ENCODE measurements at places on chromosomes 2 and 18.

DNA sequence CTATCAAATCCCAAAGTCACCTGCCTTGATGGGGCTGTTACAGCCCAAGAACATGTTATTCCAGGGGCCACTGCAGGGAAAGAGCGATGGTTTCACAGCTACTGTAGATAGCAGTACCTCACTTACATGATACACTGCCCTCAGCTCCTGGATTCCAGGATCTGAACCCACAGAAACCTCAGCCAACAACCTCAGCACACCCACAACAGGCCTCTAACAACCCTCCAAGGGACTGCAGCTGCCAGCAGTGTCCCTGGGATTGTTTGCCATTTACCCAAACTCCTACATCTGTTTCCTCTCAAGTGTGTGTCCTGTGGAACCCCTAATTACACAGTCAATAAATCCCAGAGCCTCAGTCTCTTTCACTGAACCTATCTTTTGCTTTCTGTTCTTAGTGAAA, 28.2 kb downstream of the OSBPL1A start:
- no peak overlapping the region for H3K27ac ChIP-seq
- no peaks in the 10 kb centered on the region for H3K36me3 ChIP-seq
- DNase-seq, result no peak
- no peaks in the 10 kb centered on the region for H3K4me1 ChIP-seq
- no peak overlapping the region for H3K4me3 ChIP-seq

GRCh38 chr2:186919296-186919695, 70.3 kb upstream of the ZSWIM2 start:
- H3K4me1 ChIP-seq, result no peaks in the 10 kb centered on the region
- no peaks in the 10 kb centered on the region for H3K27me3 ChIP-seq
- DNase-seq, result no peak
- H3K36me3 ChIP-seq, result no peaks in the 10 kb centered on the region
- no peak overlapping the region for H3K27ac ChIP-seq

DNA sequence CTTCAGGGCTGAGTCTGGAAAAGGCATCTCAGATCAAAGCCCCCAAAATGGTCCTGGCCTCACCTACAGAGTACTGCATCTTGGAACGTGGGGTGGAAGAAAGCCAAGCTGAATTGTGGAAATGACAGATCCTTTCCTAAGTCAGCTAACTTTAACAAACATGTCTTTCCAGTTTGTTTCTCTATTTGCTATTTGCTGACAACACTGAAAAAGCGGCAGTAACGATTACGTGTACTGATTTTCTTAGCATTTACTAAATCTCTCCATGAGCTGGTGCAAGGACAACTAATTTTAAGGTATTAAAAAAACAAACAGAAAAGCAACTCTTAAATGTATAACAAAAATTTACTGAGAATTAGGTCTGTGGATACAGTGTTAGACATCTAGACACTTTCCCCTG, 1.1 kb downstream of the HIBCH start:
- H3K4me1 ChIP-seq, result peaks cover 56% of the 10 kb centered on the region
- no peaks in the 10 kb centered on the region for H3K27me3 ChIP-seq
- peak overlapping the region; percentile 98 for H3K27ac ChIP-seq

GRCh38 chr2:212956665-212957607, 194.5 kb downstream of the IKZF2 start:
- no peak overlapping the region for H3K27ac ChIP-seq
- peaks cover 23% of the 10 kb centered on the region for H3K4me1 ChIP-seq
- H3K4me3 ChIP-seq, result no peak overlapping the region
- no peaks in the 10 kb centered on the region for H3K27me3 ChIP-seq
- no peak for DNase-seq

GRCh38 chr2:137525641-137526190, 438.6 kb upstream of the HNMT start:
- no peak overlapping the region for H3K4me3 ChIP-seq
- H3K4me1 ChIP-seq, result no peaks in the 10 kb centered on the region
- no peak overlapping the region for H3K27ac ChIP-seq

DNA sequence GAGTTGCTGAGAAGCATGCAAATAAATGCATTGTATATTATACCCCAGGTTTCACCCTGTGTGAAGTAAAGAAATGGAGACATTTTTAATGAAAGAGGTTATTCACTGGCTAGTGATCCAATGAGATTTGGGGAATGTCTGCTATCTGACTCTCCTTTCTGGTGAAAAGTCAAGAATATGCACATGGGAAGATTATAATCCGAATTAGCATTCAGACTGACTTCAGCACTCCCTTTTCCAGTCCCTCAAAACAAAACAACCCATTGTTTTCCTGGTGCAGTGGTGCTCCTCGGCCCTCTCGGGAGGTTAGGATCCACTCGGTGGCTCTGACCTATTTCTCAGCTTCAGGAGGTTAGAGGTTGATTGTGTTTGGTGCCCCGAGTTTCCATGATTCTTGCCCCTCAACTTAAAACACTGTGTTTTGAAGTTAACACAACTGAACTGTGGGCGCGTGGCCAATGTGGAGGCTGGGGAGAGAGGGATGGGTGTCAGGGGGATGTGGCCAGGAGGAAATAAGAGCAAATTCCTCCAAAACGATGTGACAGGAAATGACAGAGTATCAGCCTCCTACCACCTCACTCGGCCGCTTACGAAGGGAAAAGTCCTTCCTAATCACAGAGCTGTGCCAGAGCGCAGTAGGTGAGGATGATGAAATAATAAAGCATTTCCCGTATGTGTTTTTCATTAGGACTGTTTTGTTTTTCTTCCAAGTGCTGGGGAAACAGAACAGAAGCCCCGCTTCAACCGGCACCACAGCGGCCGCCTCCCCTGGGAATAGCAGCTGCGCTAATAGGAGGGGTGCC, 440.1 kb downstream of the MTX2 start:
- H3K27me3 ChIP-seq, result no peaks in the 10 kb centered on the region
- H3K27ac ChIP-seq, result no peak overlapping the region
- H3K4me3 ChIP-seq, result no peak overlapping the region
- DNase-seq, result no peak
- H3K4me1 ChIP-seq, result no peaks in the 10 kb centered on the region

GRCh38 chr2:100786297-100786658, 33.7 kb upstream of the NPAS2 start:
- H3K4me1 ChIP-seq, result peaks cover 8% of the 10 kb centered on the region
- H3K4me3 ChIP-seq, result no peak overlapping the region
- H3K27me3 ChIP-seq, result no peaks in the 10 kb centered on the region
- DNase-seq, result no peak

GRCh38 chr18:10089881-10090280, 176.1 kb downstream of the VAPA start:
- H3K27me3 ChIP-seq, result no peaks in the 10 kb centered on the region
- DNase-seq, result no peak
- no peaks in the 10 kb centered on the region for H3K4me1 ChIP-seq
- H3K4me3 ChIP-seq, result no peak overlapping the region
- H3K36me3 ChIP-seq, result no peaks in the 10 kb centered on the region

DNA sequence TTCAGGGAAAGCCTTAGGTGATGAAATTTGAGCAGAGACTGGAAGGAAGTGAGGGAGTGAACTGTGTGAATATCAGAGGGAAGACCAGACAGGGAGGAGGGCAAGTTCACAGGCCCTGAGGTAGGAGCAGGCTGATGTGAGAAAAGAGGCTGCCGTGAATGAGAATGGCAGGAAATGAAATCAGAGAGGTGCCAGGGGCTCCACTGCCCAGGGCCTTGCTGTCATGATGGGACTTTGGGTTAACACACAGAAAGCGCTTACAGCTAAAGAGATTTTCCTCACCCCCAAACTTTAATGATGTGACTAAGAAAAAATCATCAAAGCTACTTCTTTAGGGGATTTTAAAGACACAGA, 53.8 kb downstream of the MARCHF4 start:
- H3K4me3 ChIP-seq, result no peak overlapping the region
- no peak for DNase-seq
- H3K4me1 ChIP-seq, result no peaks in the 10 kb centered on the region
- no peaks in the 10 kb centered on the region for H3K27me3 ChIP-seq
- H3K27ac ChIP-seq, result no peak overlapping the region

GRCh38 chr18:32915516-32915915, 142.7 kb upstream of the KLHL14 start:
- DNase-seq, result no peak
- no peaks in the 10 kb centered on the region for H3K27me3 ChIP-seq
- no peaks in the 10 kb centered on the region for H3K36me3 ChIP-seq
- no peak overlapping the region for H3K4me3 ChIP-seq
- H3K27ac ChIP-seq, result no peak overlapping the region

- no peak for DNase-seq
- no peak overlapping the region for H3K27ac ChIP-seq
- no peak overlapping the region for H3K4me3 ChIP-seq
- no peaks in the 10 kb centered on the region for H3K27me3 ChIP-seq
Measured at GRCh38 chr2:25467743-25468142, 126.0 kb upstream of the DNMT3A start.

DNA sequence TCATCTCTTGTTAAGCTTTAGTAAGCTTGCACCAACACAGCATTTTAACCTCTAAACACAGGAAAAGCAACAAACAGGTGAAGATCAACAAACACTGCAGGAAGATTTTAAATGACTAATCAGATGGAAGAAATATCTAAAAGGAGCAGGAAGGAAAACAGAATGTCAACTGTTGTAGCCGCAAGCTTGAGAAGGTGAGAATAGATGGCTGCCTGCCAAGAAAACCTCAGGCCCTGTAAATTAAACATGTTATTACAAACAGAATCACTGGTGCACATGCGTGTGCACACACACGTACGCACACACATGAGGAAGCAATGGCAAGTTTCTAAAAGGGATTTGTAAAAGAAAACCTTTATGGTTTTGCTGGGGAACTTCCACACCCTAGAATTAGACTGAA, 257.8 kb upstream of the GALNT5 start:
- H3K27me3 ChIP-seq, result no peaks in the 10 kb centered on the region
- no peak for DNase-seq
- no peaks in the 10 kb centered on the region for H3K4me1 ChIP-seq
- H3K4me3 ChIP-seq, result no peak overlapping the region
- no peaks in the 10 kb centered on the region for H3K36me3 ChIP-seq

DNA sequence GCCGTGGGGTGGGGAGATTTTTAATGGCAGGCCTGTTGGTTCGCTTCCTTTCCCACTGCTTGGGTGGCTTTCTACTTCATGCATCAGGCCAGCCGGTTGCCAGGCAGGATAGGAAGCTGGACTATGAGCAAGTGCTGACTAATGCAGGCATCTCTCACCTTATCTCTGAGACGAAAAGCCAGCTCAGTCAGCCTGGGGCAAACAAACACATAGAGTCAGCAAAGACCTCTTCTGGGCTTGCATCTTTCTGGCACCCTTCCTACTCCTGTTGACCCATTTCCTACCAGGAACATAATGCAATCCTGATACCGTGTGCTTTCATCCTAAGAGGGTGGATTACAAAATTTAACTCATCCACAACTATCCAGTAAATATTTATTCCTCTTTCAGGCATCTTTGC, 416.6 kb upstream of the MEX3C start:
- H3K27ac ChIP-seq, result no peak overlapping the region
- no peaks in the 10 kb centered on the region for H3K4me1 ChIP-seq
- no peaks in the 10 kb centered on the region for H3K36me3 ChIP-seq
- H3K27me3 ChIP-seq, result no peaks in the 10 kb centered on the region
- no peak overlapping the region for H3K4me3 ChIP-seq

- no peak overlapping the region for H3K4me3 ChIP-seq
- H3K4me1 ChIP-seq, result peaks cover 50% of the 10 kb centered on the region
- no peaks in the 10 kb centered on the region for H3K27me3 ChIP-seq
- no peaks in the 10 kb centered on the region for H3K36me3 ChIP-seq
- H3K27ac ChIP-seq, result peak overlapping the region; percentile 80
Measured at GRCh38 chr18:10038268-10038667, 124.5 kb downstream of the VAPA start.

- H3K4me3 ChIP-seq, result peak overlapping the region; percentile 74
- no peaks in the 10 kb centered on the region for H3K27me3 ChIP-seq
- H3K27ac ChIP-seq, result peak overlapping the region; percentile 89
- H3K4me1 ChIP-seq, result peaks cover 47% of the 10 kb centered on the region
- no peaks in the 10 kb centered on the region for H3K36me3 ChIP-seq
Measured at GRCh38 chr2:25341011-25341727, 556 bp downstream of the DNMT3A start.

DNA sequence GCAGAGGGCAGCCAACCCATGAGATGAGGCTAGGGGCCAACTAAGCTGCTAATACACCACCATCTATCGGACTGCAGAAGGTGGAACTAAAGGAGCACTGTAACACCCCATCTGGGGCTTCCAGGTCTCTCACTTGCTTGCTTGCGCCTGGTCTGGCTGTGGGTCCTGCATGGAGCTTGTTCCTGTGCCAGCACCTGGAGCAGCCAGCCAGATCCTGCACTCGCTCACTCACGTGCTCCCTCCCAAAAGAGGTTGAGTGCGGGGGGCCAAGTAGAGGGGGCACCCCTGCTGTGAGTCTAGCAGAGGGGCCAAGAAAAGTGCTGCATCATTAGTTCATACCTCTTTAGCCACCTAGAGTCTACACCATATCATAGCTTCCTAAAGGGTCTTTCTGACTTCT, 250.9 kb downstream of the LRRTM4 start:
- H3K4me1 ChIP-seq, result no peaks in the 10 kb centered on the region
- no peak overlapping the region for H3K27ac ChIP-seq
- no peak for DNase-seq
- no peak overlapping the region for H3K4me3 ChIP-seq
- no peaks in the 10 kb centered on the region for H3K27me3 ChIP-seq

DNA sequence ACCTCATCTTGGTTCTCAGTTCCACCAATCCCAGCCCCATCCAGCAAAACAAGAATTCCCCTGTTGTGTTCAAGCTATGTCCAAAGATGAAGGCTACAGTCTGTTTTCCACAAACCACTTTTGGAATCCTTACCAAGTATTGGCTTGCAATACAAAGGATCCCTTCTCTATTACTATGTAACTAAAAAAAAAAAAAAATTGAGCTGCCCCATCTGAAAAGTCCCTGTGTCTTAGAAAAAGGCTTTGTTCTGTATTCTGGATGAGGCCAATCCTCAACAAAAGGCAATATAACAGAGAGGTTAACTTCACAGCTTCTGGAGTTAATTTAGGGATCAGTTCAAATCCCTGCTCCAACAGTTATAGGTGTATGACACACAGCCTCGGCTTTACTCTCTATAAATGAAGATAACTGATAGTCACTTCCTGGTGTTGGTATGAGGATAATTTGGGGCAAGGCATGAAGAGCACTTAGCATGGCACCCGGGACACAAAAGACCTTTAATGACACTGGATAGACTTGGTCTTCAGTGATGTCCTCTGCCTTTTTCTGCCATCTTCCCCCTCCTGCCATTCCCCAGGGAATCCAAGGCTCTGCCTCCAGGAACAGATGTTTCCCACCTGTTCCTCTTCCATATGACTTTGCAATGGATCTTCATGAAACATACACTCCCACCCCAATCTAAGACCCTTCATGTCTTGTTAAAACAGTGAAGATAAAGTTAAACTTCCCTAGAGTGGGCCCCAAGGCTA, 61.2 kb upstream of the ATL2 start:
- H3K27ac ChIP-seq, result no peak overlapping the region
- no peaks in the 10 kb centered on the region for H3K36me3 ChIP-seq
- no peaks in the 10 kb centered on the region for H3K27me3 ChIP-seq
- DNase-seq, result no peak

- no peak overlapping the region for H3K4me3 ChIP-seq
- no peak for DNase-seq
- H3K27ac ChIP-seq, result no peak overlapping the region
- no peaks in the 10 kb centered on the region for H3K36me3 ChIP-seq
- H3K4me1 ChIP-seq, result peaks cover 7% of the 10 kb centered on the region
Measured at GRCh38 chr2:42072349-42073118, 24.7 kb downstream of the PKDCC start.
